ENCODE measurements at places on chromosomes 12 and 14.

DNA sequence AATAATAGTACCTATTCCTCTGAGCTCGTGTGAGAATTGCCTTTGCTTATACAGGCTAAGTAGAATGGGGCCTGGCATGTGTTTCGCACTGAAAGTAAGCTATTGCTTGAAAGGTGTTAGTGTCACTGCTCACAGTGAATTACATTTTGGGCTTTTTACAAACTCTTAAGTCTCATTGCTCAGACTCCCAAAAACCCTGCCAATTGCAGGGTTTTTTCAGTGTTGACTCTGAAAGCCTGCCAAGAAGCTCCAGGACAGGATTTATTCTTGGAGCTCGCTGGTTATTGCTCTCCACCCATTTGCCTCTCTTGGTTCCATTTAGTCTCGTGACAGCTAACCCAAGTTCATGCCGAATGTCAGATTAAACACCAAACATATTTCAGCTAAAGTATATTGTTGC, 39.8 kb downstream of the NOPCHAP1 start:
- DNase-seq, result peak; percentile 34

- DNase-seq, result no peak
Observed at GRCh38 chr14:61640158-61641136, 54.9 kb upstream of the HIF1A start.

DNA sequence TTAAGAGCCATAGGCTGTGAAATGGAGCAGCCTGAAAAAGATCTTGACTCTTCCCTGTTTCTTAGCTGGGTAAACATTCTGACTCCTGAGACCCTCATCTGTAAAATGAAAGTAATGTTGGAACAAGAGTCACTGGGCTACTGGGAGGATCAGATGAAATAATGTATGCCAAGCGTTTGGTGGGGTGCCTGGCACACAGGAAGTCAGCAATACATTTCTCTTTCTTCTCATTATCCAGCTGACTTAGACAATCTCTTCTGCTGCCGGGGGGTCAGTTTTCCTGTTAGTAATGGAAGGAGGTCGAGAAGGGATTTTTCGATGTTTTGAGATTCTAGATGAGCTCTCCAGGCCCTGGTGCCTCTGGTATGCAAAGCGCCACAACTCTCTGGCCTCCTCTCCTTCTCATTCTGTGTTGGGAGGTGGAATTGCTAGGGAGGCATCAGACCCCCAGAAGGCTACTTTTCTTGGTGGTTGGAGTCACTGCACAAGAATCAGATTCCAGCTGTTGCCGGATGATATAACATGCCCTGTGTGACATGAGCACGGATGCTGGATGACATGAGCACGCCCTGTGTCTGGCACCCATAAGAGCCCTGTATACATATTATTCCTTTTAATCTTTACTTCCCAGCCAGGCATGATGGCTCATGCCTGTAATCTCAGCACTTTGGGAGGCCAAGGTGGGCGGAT, 4.3 kb downstream of the OASL start:
- no peak for DNase-seq

DNA sequence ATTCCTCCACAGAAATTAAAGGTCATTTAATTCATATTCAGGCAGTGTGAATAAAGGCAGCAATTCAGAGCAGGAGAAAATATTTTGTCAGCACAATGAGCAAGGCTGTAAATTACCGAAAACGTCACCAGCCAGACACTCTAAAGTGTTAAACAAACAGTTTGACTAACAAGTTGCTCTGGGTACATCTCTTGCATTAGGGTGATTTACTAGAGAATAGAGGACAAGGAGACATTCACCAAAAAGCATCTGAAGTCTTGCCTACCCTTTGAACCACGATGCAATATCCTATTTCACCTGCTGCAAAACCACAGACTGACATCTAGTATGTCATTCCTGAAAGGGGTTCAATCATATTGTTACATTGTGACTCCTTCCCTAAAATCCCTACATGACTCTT, 27.1 kb upstream of the GPHB5 start:
- no peak for DNase-seq

DNA sequence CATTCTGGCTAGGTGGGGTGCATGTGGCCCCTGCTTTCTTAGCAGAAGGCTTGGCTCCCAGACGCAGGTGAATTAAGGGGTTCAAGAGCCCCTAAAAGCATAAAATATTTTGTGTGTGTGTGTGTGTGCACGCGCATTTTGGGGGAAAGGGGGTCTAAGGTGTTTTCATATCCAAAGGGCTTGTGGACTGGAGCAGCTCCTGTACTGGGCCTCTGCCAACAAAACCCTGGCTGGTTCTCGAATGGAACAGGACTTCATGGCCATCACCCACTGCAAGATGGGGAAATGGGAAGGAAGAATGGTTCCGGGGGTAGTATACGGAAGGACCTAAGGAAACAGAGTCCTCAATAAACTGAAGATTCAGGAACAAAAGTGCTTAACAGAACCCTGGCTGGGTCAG, 3.9 kb upstream of the ATN1 start:
- DNase-seq, result no peak

- no peak for DNase-seq
Observed at GRCh38 chr14:59727073-59727661, 143.4 kb downstream of the RTN1 start.

DNA sequence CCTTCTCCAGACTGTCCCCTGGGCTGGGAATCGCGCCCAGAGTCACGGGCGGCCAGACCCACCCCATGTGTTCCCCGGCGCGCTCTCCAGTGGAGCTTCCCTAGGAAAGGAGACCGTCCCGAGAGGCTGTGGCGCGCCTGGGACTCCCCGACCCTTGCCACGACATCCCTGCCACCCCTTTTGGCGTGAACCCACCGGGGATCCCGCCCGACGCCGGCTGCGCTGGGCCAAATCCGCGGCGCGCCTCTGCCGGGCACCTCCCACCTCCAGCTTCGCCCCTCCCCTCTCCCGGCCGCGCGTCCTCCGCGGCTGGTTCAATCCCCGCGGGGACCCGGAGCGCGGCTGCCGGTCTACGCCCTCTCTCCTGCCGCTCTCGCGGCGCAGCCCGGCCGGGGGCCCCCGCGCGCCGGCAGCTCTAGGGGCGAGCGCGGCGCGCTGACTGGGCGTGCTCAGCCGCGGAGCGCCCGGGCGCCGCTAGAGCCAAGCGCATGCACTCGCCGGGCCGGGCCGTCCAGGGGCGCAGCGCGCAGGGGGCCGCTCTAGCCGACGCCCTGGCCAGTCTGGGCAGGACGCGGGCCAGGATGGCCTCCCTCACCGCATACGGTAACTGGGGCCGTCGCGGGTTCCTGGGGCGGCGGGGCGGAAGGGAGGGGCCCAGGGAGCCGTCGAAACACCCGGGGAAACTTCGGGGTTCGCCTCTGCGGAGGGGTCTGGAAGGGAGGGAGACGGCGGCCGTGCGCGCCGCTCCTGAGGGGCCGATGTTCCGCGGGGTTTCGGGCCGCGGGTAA, 77.4 kb upstream of the ANO4 start:
- no peak for DNase-seq

DNA sequence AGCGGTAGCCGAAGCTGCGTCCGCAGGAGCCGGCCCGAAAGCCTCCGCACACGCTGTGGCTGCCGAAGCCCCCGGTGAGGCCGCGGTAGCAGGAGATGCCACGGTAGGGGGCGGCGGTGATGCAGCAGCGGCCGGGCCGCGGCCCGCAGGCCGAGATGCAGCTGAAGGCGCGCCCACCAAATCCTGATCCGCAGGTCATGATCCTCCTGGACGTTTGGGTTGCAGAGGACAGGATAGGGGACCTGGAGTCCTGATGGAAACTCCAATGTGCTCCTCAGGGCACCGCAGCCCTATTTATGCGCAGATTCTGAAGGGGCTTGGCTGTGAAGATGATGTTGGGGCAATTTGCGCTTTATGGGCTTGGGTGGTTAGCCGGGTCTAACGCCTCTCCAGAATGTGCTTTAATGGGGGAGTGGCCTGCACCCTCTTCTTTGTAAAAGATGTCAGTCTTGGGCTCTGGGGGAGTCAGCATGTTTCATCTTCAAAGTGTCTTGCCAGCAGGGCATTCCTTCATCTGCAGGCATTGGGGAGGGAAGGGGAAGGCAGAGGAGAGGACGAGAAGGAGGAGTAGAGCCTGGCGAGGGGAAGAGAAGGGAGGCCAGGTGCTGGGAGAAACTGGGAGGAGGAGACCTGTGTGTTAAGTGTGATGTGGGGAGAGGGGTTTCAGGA, at the start of gene KRT81:
Gene KRT81, minus strand, starts transcription at position 268 of the 669 bp plus-strand sequence. Its CDS starts 69 bp downstream, at position 199.
- DNase-seq, result no peak

DNA sequence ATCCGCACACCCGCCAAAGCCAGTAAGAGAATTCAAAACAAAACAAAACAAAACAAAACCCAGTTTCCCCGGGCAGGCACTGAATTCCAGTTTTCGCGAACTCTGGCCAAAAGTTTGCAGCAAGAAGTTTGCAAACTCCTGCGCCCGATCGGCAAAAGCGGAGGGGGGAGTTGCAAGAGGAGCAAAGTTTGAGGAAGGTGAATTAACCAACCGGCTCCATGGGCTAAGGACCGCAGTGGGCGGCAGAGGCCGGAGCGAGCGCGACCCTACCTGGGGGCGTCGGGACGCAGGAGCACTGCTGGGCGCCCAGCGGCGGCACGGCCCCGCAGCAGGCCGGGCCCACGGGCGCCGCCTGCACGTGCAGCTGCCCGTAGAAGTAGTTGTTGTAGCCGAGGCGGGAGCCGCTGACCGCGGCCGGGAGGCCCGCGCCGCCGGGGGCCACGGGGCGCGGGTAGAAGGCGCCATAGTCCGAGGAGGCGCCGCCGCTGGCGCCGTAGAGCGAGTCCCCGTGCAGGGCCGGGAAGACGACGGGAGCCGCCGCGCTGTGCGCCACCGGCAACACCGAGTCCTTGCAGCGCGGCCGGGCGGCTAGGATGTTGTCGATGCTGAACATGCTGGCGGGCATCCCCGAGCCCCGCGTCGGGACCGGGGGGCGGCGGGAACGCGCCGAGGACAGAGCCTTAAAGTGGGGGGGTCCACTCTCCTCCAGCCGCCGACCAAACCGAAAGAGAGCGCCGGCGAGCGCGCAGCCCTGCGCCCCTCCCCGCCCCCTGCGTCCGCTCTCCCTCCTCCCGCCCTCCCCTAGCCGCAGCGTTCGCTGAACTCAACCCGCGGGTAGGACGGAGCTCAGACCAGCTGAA, at the start of gene GSC:
Gene GSC, minus strand, starts transcription at position 723 of the 860 bp plus-strand sequence. Its CDS starts 98 bp downstream, at position 625.
- DNase-seq, result no peak

DNA sequence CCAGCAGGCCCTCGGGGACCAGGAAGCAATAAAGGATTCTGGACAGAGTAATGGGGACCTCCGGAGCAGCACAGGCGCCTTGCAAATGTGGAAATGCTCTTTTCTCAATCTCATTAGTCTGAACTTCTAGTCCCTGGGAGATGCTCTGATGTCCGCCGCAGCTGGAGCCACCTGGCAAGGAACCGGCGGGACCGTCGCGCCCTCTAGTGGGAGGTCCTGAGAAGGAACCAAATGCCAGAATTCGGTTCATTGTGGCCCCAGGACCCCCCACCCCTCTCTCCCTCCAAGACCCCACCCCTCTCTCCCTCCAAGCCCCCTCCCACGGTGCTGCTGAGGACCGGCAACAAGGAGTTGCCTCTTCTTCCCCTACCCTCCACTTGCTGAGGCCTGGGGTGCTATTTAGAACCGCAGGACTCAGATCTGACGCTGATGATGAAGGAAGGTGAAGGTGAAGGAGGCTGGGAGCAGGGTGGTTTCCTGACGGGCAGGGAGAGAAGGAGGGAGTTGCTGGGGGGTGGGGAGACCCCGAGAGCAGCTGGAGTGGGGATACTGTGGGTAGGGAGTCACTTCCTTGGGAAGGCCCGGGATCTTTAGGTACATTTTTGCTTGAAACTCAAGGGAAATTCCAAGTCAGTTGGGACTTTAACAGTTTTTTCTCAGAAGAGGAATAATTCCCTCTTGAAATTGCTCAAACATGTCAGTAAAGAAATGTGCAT, 42.5 kb downstream of the SMIM41 start:
- no peak for DNase-seq

DNA sequence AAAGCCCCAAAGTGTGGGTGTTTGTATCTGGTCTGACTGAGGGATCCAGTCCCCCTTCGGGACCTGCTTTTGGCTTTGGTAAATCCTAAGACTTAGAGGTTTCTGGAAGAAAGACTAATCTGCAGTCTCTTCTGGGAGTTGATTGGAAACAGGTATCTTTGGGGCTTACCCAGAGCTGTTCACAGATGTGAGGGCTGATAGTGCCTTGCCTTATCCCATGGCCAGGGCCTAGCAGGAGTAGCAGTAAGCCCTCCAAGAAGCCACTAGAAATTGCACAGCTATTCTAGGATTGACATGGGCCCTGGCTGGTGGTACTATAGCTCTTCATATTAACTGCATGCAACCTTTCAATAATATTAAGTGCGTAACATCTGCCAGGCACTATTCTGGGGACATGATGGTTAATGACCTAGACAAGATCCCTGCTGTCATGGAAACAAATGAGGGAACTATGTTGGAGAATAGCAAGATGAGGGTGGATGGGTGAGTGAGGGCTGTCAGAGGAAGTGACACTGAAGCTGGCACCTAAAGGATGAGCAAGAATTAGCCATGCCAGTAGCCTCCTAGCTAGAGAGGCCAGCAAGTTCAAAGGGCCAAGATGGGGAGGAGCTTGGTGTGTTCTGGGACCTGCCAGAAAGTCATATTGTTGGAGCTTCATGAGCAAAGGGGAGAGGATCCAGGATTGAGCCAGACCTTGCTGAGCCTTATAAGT, 71.7 kb downstream of the CRADD start:
- no peak for DNase-seq

DNA sequence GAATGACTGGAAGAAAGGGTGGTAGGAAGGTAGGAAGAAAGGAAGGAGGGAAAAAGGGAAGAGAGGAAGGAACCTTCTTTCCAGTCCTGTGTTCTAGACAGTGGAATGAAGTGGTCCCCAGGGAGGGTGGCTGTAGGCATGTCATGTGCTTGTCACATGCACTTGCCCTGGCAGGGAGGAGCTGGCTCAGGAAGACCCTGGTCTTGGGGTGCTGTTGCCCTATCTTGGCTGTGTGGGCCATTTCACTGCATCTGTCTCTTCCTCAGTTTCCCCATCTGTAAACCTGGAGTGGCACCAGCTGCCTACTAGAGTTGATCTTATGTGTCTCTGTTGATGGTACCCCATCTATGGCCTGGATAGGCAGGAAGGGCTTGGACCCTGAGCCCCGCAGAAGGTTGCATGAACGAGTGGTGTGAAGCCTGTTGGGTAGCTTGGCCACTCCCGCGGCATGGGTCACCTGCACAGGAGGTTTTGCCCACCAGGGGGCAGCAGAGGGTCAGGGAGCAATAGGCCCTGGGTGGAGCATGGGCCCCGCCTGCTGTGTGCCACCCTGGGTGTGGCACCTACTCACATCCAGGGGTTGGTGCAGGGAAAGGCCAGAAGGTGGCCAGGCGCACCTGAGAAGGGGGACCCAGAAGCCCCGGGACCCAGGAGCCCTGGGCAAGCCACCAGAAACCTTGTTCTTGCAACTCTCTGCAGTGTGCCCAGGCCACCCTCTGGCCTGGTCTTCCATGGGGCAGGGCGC, 25.1 kb downstream of the MEG3 start:
- DNase-seq, result no peak
